ENCODE measurements at places on chromosomes 16 and 17.

GRCh38 chr16:86051368-86052114, 152.6 kb downstream of the IRF8 start:
- DNase-seq, result no peak

- DNase-seq, result peak; percentile 47
Observed at GRCh38 chr17:39244600-39245570, 19.1 kb upstream of the STAC2 start.

GRCh38 chr17:29570521-29570920, 2.0 kb downstream of the TP53I13 start:
- DNase-seq, result no peak

DNA sequence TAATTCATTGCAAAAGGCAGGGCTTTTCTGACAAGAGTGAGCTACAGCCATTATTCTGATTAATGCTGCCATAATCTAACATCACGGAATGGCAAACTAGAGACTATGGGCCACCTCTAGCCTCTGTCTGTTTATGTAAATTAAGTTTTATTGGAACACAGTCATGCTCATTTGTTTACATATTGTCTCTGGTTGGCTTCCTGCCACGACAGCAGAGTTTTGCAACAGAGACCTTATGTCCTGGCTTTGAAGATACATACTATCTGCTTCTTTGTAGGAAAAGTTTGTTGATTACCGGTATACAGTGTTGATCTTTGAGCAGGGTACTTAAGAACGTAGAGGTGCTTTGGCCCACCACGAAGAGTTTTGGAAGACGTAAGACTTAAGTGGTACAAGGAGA, 715.9 kb upstream of the RBFOX1 start:
- DNase-seq, result no peak

- peak; percentile 45 for DNase-seq
Observed at GRCh38 chr17:73156166-73156840, 8.5 kb upstream of the SSTR2 start.

DNA sequence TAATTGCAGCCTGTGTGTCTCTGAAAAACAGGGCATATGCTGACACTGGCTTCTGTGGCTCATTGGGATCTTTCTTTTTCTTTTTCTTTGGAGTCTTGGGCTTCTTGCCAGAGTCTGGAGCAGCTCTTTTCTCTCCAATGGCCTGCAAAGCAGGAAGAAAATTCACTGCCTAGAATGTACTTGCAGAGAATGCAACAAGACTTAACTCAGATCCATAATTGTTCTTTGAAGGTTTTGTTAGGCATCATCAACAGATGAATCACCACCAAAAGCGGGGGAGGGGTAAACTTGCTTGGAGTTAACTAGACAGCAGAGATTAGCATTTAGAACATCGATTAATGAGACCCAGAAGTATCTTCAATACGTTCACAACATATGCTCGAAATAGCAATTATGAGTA, 100.9 kb downstream of the TOX3 start:
- peak; percentile 34 for DNase-seq

DNA sequence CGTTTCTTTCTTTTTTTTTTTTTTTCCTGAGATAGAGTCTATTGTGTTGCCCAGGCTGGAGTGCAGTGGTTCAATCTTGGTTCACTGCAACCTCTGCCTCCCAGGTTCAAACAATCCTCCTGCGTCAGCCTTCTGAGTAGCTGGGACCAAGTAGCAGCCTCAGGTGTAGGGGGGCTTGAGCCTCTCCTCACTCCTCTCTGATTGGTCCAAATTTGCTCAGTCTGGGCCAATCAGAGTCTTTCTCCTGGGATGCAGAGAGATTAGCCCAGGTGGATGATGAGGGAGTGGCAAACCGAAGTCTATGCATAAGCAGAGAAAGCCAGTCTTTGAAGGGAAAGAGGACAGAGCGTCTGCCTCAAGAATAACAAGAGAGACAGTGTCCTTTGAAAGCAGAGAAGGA, 99.0 kb downstream of the BMERB1 start:
- DNase-seq, result no peak

DNA sequence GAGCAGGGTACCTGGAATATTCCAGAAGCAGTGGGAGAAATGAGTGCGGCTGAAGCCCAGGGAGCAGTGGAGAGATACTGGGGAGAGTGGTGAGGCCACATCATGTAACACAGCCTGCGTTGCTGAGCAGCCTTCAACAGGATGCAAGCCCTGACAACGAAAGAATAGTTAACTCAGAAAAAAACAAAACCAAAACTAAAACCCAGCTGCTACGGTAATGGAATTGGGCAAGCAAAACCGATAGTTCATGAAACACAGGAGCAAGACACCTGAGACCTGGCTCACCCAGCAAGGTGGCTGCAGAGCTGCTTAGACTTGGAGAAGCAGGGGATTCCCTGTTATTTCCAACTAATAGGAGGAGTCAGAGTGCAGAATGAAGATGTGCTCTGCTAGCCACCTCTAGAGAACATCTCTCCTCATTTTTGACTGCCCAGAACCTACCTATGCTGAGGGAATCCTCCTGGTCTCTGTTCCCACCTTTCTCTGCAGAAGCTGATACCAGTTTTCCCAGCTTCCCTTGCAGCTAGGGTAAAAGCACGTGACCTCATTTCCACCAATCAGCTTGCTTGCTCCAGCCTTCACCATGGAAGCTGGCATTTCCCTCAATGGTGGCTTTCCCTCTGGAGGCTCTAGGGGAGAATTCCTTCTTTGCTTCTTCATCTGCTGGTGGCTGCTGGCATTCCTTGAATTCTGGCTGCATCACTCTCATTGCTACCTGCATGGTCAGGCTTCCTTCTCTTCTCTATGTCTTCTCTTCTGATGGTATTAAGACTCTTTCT, 59.4 kb upstream of the XYLT1 start:
- DNase-seq, result no peak

DNA sequence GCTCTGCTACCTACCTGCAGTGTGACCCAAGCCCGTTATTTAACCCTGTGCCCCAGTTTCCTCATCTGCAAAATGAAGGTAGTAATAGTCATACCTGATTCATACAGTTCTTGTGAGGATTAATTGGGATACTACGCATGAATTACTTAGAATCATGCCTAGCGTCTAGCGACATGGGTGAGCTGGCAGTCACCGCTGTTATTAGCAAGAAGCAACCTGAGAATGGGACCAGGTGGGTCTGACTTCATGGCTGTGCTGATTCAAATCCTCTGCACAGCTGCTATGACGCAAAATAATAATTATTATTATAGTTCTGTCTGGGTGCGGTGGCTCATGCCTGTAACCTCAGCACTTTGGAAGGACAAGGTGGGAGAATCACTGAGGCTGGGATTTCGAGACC, 7.9 kb downstream of the SOCS1 start:
- no peak for DNase-seq

DNA sequence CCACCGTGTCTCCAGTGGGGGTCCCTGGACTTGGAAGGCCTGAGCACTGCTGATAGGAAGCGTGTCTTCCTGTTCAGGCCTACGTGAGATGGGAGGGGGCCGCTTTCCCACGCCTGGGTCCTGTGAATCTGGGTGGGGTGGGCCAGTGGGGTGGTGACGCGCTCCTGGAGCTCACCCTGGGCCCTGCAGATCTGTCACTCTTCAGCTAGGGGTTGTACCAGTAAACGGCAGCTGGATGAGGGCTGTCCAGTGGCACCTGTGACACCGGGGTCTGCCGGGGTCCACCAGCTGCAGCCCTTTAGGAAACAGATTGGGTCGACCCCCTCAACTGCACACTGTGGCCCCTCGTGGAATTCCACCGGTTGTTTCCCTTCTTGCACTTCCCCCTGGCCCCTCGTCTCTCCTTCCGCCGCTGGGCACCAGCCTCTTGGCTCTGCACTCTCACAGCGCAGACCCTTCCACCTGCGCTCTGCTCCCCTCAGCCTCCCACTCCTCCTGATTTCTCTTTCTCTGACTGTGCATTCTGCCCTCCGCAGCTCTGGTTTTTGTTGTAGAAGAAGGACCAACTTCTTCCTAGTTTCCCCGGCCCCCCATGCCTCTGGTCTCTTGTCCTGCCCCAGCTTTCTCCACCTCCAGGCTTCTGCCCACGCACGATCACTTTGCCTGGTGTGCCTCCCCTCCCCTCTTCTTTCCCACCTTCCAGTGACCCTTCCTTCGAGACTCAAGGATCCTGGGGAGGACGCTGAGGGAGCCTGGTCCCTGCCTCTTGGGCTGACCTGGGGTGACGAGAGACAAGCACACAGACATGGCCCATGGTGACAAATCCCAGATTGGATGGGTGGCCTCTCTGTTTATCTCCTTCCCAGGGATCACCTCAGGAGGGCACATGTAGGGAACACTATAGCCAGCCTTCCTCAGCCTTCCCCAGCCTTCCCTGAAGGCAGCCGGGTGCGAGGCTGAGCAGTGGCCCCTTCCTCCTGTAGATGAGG, 4.8 kb downstream of the MRC2 start:
- no peak for DNase-seq

- DNase-seq, result no peak
Observed at GRCh38 chr17:58320163-58320558, 8.4 kb downstream of the TSPOAP1 start.

DNA sequence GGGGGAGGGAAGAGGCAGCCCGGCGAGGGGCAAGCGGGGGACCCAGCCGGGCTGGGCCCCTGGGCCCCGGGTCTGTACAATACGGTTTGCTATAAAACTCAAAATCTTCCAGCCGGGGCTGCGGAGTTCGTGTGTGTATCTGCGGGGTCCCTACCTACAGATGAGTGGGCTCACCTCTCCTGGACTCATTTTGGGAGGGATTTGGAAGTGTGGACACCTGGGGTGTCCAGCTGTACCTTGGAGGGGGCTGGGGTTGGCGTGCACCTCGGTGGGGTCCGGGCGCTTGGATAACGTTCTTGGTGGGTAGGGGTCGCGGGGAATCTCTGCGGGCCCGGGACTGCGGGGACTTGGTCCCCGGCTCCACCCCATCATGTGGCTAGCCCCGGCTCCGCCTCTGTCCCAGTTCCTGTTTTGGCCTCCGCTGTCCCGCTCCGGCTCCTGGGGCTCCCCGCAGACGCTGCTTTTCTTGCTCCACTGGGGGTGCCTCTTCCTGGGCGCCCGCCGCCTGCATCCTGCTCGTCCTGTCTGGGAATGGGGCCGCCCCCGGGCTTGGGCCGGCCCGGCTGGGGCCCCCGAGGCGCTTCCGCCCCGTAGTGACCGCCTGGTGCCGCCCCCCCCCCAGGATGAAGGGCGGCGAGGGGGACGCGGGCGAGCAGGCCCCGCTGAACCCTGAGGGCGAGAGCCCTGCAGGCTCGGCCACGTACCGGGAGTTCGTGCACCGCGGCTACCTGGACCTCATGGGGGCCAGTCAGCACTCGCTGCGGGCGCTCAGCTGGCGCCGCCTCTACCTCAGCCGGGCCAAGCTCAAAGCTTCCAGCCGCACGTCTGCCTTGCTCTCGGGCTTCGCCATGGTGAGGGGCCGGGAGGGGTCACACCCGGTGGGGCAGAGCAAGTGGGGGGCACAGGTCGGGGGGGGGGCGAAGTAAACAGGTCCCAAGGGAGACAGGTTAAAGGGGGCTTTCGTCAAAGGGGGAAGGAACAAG, at the start of gene ORAI3:
Gene ORAI3, plus strand, starts transcription at position 402 of the 983 bp plus-strand sequence. Its CDS starts 222 bp downstream, at position 624.
- peak; percentile 17 for DNase-seq

DNA sequence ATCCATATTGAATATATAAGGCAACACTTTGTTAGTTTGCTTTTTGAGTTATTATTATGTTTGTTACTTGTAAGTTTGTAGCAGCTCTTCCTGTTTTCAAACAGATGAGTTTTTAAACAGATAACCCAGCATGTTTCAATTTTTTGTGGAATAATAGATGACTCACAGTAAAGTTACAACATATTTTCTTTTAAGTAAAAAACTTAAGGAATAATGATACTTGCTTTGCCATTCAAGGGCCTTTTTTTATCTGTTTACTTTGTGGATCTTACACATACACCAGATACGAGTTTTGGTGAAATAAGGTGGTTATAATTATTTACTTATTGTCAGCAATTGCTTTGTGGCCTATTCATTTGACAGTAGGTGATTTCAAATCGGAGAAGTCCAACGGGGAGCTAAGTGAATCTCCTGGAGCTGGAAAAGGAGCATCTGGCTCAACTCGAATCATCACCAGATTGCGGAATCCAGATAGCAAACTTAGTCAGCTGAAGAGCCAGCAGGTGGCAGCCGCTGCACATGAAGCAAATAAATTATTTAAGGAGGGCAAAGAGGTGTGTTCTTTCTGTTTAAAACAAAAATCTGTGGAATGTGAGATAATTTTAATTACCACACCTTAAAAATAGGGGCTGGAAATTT, 66.3 kb downstream of the BPTF start:
- no peak for DNase-seq

- no peak for DNase-seq
Observed at GRCh38 chr16:1432388-1433262, 1.7 kb downstream of the PERCC1 start.

DNA sequence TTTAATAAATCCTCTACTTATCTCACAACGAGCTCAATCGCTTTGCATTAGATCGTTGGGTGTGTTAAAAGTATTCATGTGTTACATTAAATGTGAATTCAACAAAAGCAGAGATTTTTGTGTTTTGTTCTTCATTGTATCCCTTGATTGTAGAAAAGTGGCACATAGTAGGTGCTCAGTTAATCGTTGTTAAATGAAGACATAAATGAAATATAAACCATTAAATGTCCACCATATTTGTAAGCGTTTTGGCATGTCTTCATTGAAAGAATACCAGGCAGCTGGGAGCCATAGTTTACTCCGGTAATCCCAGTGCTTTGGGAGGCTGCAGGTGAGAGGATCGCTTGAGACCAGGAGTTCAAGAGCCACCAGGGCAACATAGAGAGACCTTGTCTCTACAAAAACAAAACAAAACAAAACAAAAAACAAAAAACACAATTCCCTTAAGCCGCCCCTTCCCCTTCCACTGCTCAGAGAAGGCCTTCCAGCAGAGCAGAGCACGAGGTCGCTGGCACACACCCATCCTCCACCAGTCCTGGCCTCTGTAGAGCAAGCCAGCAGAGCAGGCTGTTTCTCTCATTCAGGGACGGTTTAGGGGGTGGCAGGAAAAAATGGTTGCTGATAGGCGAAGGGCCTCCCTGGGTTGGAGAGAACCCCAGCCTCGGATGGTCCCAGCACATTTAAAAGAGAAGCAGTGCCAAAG, 673 bp upstream of the CHD9 start:
- DNase-seq, result no peak

- no peak for DNase-seq
Observed at GRCh38 chr16:66109677-66110076, 256.8 kb upstream of the CDH5 start.

GRCh38 chr17:67276075-67276474, 31.1 kb upstream of the HELZ start:
- no peak for DNase-seq

GRCh38 chr17:75693500-75694481, 26.7 kb downstream of the SAP30BP start:
- DNase-seq, result peak; percentile 85

DNA sequence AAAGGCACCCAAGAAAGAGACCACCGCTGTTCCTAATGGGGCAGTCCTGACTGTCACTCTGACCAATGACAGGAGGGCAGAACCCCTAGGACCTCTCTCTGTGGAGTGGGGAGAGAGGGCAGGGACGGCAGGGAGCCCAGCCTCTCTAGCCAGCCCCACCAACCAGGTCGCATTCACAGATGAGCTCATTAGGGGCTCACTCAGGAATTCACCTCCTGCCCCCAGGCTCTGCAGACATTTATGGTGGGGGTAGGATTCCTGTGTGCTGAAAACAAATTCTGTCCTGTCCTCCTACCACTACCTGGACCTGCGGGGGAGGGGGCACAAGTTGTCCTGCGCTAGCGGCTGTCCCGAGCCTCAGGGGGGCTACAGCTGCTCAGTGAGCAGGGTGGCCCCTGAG, 27.7 kb upstream of the GPRC5C start:
- DNase-seq, result no peak

- no peak for DNase-seq
Observed at GRCh38 chr17:31390426-31390747, 1.1 kb upstream of the RAB11FIP4 start.

GRCh38 chr17:33016920-33017319, 25.3 kb downstream of the SPACA3 start:
- DNase-seq, result no peak

- DNase-seq, result no peak
Observed at GRCh38 chr17:77810536-77810935, 148.0 kb upstream of the TNRC6C start.
